Activated gamma-delta T cell treated with Interleukin-2 at 50 U/mL for 16 hours (primary cell): ENCODE measurements at places on chromosomes 2 and 18.

DNA sequence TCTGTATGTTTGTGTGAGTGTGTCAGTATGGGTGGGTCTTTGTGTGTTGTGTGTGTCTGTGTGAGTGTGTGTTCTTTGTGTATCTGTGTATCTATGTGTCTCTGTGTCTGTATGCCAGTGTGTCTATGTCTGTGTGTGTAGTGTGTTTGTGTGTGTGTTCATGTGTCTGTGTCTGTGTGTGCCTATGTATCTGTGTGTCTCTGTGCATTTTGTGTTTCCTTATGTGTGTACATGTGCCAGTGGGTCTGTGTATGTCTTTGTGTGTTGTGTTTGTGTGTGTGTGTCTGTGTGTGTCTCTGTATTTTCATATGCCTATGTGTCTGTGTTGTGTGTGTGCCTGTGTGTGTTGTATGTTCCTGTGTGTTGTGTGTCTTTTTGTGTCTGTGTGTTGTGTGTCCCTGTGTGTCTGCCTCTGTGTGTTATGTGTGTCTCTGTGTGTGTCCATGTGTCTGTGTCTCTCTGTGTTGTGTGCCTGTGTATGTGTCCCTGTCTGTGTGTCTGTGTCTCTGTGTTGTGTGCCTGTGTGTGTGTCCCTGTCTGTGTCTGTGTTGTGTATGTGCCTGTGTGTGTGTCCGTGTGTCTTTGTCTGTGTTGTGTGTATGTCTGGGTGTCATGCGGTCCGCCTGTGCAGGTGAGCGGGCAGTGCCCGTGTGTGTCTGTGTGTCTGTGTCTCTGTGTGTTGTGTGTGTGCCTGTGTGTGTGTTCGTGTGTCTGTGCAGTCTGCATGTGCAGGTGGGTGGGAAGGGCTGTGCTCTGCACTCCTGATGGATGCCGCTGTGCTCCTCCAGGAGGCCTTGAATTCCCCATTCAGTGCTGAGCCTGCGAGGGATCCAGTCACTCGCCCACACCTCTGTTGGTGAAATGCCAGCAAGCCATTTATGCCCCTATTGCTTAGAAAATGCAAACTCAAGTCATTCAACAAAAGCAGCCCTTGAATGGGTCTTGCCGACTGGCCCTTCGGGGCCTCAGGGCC is 37.4 kb downstream of the KLHL29 start:
- DNase-seq, result no peak

- DNase-seq, result no peak
Observed at GRCh38 chr2:86001326-86001725, 104.4 kb downstream of the POLR1A start.

DNA sequence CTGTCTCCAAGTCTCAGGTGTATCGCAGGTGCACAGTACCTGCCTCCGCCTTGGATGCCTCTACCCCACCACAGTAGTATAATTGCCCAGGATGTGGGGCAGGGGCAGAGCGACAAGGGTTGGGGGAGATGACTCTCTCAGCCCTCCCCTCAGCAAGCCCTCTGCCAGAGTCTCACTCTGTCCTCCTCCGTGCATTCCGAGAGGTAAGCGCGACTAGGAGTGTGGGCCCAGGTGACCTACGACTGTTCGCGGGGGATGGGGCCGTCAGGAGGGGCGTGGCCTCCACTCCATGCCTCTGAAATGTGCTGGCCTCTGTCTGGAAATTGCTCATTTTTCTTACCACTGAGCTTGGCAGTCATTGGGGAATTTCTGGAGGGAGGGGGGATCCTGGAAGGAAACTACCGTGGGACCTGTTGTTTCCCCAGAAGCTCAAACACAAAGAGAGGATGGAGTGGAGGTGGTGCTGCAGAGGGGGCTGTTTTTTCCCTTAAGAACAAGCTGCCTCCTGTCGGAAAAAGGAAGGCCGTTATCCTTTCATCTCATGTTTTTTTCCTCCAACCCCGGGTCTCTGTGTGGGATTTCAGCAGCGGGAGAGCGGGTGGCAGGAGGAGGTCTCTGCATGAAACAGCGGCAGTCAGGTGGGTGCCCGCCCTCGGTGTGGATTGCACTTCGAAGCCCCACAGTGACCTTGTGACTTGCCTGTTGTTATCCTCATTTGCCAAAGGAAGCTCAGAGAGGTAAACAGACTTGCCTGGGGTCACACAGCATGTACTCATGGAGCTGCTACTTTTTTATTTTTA is 13.0 kb upstream of the RALB start:
- DNase-seq, result no peak

DNA sequence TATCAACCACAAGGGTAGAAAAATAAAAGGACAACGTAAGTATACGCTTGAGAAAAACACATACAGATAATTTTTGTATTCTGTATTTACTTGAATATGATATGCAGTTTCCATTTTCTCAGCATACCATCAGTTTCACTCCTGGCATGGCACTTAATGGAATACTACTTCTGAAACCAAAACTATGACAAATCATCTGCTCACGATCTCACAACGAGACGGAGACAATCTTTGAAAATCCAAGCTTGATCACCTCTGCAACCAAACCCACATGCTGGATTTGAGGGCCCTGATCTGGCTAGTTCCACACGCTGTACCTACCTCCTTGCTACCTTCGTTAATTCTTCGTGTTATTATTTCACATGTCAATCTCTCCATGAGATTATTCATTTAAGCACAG is 387.6 kb downstream of the NBAS start:
- no peak for DNase-seq

GRCh38 chr2:31205613-31206012 is 11.7 kb downstream of the CAPN14 start:
- no peak for DNase-seq

DNA sequence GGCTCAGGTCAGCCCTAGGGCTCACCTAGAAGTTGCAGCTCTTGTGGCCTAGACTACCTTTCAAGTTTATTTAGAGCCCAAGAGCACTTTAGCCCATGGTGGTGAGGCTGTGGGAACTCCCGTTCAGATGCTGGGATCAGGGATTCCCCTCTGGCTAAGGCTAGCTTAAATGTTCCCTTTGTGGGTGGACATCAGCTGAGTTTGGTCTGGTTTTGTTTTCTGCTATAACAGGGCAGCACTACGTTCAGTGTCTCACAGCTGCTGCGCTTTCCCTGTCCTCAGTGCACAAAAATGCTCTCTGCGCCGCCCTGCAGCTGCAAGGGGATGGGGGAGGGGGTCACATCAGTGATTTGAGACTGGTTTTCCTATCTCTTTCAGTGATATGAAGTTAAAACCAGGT is 170.5 kb upstream of the KCNJ3 start:
- DNase-seq, result no peak

- no peak for DNase-seq
Observed at GRCh38 chr2:147500819-147501395, 343.9 kb upstream of the ACVR2A start.

GRCh38 chr2:195181059-195181705 is 475.8 kb upstream of the SLC39A10 start:
- DNase-seq, result no peak

DNA sequence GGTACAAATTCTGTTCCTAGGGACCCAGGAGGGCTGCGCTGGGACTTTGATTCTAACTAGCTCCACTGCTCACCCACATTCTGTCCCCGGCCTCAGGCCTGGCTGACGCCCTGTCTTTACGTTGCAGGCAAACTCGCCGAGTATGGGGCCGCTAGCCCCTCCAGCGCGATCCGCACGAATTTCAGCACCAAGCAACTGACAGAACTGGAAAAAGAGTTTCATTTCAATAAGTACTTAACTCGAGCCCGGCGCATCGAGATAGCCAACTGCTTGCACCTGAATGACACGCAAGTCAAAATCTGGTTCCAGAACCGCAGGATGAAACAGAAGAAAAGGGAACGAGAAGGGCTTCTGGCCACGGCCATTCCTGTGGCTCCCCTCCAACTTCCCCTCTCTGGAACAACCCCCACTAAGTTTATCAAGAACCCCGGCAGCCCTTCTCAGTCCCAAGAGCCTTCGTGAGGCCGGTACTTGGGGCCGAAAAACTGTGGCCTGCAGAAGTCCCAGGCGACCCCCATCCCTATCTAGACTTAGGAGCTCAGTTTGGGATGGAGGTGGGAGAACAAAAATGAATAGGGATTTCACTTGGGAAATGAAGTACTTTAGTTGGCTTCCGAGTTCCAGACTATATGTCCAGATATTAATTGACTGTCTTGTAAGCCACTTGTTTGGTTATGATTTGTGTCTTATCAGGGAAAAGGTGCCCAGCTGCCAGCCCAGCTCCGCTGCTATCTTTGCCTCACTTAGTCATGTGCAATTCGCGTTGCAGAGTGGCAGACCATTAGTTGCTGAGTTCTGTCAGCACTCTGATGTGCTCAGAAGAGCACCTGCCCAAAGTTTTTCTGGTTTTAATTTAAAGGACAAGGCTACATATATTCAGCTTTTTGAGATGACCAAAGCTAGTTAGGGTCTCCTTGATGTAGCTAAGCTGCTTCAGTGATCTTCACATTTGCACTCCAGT is 1.5 kb downstream of the HOXD1 start:
- no peak for DNase-seq

- DNase-seq, result no peak
Observed at GRCh38 chr2:232884001-232884421, 13.9 kb downstream of the SNORC start.
